Stimulated activated CD4-positive, alpha-beta T cell treated with anti-CD3 and anti-CD28 coated beads, Interleukin-2, amount 100 ng/mL, for 48 hours (primary cell): ENCODE measurements at places on chromosomes 13 and 19.

- no peak for DNase-seq
Measured at GRCh38 chr13:97654236-97654635, 220.3 kb downstream of the RAP2A start.

DNA sequence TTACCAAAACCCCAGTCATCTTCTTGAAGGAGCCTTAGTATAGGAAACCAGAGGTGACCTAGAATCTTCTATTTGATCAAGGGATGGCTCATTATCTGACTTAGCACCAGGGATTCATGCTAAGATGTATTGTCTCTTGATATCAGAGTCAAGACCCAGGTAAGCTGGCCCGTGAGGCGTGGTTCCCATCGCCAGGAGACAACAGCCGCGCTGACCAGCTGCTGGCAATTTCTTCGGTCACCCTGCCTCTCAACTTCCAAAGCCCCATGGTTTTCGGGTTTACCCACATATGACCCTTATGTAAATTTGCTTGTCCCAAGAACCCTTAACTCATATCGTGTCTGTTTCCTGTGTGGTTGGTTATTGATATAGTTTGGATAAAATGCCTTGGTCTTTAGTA is 77.7 kb upstream of the VSTM2B start:
- DNase-seq, result no peak

- DNase-seq, result no peak
Measured at GRCh38 chr13:73210218-73210883, 151.5 kb downstream of the KLF5 start.

DNA sequence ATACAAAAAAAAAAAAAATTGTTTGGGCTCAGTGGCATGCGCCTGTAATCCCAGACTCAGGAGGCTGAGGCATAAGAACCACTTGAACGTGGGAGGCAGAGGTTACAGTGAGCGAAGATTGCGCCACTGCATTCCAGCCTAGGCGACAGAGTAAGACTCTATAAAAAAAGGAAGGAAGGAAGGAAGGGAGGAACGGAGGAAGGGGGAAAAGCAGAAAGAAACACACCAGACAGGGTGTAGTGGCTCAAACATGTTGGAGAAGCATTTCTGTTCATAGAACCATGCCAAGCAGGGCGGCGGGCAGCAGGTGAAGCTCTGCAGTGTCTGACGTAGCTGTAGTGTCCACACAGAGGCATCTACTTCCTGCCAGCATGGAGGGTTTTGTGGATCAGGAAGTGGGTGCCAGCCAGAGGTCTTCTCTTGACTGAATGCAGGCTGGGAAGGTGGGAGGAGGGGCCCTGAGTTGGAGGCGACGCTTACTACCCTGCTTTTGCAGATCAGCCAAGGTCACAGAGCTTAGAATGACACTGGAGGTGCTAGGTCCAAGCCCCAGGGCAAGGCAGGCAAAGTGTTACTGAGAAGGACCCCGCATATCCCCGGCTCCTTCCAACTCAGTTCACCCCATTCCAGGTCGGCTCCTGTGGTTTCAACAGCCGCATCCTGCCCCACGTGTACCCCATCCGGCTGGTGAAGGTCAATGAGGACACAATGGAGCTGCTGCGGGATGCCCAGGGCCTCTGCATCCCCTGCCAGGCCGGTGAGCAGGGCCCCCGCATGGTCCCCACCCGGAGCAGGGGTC is 11.6 kb upstream of the PGLS start:
- DNase-seq, result no peak
